ENCODE measurements at places on chromosomes 3 and 15.

DNA sequence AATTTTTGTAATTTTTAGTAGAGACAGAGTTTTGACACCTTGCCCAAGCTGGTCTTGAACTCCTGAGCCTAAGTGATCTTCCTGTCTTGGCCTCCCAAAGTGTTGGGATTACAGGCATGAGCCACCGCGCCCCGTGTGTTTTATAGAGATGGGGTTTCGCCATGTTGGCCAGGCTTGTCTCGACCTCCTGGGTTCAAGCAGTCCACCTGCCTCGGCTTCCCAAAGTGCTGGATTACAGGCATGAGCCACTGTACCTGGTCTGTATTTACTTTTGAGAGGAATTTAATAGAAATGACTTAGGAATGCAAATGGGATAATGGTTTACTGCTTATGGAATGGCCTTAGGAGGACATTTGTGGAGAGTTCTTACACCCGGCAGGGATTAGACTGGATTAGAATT lies 10.8 kb downstream of the TATDN2 start:
- DNase-seq: no peak

DNA sequence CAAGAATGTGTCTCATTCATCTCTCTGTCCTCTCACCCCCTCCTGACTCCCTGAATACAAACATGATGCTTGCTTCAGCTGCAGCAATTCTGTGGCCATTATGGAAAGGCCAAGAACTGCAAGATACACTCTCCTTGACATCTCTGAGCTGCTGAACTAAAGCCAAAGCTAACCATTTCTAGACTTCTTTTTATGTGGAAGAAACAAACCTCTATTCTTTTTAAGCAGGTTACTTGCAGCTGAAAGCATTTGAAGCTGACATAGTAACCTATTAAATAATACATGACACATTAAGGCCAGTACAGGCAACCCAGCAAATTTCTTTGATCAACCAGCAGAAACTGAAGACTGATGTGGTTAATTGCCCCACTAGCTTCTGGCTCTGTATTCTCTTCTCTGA lies 17.5 kb downstream of the FHIT start:
- no peak for DNase-seq

GRCh38 chr15:69341356-69341755 lies 42.6 kb downstream of the PAQR5 start:
- DNase-seq: no peak

DNA sequence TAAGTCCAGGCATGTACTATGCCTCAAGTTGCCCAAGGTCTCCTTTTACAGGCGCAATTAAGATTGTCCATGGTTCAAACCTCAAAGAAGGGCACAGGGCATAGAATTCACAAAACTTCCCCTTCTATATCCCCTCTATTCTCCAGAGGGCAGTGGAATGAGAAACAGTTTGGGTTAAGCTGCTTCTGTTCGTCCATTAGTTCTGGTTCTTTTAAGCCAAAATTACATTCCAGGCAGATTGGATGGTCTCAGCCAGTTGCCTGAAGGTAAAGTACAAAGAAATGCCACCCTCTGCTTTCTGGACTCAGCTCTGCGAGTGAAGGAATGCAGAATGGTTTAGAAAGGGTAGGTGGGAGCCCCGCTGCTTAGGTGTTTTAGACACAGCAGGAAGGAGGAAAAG lies 200.7 kb downstream of the GREM1 start:
- no peak for DNase-seq

GRCh38 chr3:53229171-53229570 lies 26.7 kb downstream of the TKT start:
- DNase-seq: no peak

DNA sequence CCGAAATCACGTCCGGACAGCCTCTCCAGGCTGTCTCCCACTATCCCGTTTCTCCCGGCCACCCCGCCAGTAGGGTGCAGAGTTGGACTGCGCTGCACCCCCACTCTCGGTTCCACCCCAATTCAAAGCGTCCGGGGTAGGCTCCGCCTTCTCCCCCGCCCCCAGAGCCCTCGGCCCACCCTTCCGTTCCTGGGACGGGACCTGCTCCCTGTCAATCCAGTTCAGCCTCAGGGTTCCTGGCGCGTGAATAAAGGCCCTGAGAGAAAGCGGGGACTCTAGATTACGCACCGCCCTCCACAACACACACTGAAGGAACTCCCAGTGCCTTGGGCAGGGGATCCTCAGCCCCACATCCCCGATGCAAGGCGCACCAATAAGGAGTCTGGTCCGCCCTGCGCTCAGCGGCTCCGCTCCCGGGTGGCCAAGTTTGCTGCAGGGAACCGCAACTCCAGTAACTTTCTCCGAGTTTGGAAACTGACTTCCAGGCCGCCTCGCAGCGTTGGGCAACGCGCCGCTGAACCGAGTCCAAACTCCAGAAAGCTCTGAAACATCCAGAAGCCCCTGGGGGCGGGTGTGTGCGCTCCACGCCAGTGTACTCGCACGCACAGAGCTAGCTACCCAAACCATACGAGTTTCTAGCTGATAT lies 1.9 kb downstream of the ADAMTS9 start:
- DNase-seq: no peak

GRCh38 chr3:55661141-55661540 lies 174.0 kb upstream of the WNT5A start:
- DNase-seq: no peak

DNA sequence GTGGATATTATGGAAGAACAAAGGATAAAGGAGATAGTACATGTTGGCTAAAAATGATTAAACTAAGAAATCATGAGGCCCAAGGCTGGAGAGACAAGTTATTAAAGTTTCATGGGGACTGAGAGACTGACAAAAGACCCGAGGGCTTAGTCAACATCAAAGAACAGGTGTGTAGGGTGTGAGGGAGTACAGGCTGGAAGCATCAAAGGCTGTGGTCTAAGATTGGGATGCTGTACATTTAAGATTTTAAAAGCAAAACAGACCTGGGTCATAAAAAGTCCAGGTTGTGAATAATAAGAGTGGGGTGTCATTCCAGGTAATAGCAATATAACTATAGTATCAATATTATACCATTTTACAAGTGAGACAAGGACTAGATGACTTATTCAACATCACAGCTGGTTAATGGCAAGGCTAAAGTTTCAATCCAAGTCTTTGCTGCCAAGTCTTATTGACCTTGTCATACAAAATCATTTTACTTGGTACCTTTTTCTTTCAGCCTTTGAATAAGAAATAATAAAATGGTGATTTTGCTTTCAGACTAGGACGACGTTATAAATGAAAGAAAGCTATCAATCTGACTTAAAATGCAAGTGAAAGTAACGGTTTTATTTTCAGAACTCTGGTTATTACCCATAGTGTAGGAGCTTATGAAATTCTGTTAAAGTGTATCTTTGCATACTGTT lies 211.6 kb downstream of the TNIK start:
- DNase-seq: no peak

- DNase-seq: no peak
Measured at GRCh38 chr15:100714749-100715342, 112.5 kb downstream of the ASB7 start.

DNA sequence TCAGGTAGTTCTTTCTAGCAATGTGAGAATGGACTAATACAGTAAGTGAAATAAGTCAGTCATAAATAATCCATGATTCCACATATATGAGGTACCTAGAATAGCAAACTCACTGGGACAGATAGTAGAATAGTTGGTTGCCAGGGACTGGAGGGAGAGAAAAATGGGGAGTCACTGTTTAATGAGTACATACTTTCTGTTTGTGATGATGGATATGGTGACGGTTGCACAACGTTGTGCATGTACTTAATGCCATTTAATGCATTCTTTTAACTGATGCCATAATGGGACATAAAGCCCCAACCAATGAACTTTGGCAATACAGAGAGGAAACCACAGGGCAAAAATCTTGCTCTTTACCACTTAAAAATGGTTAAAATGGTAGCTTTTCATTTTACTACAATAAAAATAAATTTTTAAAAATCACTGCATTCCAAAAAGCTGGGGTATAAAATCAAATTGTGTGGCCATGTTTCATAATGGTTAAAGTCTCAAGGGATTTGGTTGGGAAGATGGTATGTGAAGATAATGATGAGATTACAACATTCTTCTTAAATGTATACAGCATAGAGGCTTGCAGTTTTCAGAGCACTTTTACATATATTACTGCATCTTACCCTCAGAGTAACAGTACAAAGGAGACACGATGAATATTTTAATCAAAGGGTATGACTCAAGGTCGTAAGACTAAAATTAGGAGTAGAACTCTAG lies 45.2 kb downstream of the ADAM10 start:
- no peak for DNase-seq

DNA sequence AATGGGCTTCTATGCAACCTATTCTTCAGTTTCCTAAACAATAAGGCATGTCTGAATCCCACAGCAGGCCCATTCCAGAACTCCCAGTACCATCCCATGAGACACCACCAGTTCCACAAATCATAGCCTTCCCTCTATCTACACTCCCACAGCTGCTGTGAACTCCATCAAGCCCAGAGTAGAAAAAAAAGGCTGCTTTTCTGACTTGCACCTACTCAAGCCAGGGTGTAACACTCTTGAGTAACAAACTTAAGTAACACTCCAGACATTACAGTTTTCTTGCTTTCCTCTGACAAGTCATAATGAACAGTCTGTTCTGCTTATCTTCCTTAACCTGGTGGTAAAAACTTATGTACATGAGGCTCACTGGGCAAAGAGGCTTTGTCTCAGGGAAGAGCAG lies 283.1 kb downstream of the NFKBIZ start:
- no peak for DNase-seq

DNA sequence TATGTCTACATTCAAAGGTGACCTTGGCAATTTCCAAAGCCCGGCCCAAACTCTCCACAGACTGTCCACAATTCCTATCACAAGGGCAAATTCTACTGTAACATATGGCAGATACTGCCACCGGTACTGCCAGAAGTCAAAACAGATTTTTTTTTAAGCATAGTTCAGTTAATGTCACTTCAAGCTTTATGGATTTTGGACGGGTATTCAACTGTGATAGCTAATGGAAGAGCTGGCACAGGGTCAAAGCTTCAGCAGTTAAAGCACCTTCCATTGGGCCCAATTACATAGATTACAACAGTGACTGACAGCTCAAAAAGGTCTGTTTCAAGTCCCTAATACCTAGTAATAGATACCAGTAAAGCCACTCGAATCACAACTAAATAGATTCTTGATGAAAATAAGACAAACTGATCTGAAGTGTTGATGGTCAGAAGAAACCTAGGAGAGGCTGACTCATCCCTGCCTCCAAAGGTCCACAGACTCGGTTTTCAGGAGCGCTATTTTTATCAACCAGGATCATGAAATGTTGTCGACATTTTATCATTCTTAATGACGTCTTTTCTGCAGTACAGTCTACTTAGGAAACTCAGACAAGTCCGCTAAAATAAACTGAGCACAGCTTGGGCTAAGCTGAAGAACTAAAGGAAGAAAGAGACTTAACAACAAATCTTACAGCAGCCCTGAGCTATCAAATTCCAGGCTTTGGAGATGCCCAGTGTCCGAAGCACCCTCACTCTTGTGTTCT lies 38.7 kb downstream of the ANXA2 start:
- DNase-seq: no peak

- no peak for DNase-seq
Measured at GRCh38 chr3:183306798-183307671, 54.0 kb downstream of the B3GNT5 start.

DNA sequence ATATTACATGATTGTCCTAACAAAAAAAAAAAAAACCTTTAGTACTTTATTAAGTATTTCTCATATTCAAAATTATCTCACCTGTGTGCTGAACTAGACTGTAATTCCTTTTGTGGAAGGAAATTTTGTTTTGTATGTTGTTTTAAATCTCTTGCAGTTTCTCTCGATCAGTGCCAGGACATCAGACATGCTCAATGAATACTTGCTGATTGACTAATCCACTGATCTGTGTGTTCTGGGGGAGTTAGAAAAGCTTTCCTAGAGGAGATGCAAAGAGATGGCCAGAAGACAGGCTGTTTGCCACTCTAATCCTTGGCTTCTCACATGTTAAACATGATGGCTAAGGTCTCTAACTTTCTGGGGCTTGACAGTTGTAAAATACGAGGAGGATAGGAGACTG lies 233.3 kb upstream of the NR2E3 start:
- DNase-seq: no peak

- DNase-seq: peak; percentile 16
Measured at GRCh38 chr3:125150525-125151441, 61.8 kb downstream of the SLC12A8 start.
